ENCODE measurements at places on chromosomes 12 and 14.

DNA sequence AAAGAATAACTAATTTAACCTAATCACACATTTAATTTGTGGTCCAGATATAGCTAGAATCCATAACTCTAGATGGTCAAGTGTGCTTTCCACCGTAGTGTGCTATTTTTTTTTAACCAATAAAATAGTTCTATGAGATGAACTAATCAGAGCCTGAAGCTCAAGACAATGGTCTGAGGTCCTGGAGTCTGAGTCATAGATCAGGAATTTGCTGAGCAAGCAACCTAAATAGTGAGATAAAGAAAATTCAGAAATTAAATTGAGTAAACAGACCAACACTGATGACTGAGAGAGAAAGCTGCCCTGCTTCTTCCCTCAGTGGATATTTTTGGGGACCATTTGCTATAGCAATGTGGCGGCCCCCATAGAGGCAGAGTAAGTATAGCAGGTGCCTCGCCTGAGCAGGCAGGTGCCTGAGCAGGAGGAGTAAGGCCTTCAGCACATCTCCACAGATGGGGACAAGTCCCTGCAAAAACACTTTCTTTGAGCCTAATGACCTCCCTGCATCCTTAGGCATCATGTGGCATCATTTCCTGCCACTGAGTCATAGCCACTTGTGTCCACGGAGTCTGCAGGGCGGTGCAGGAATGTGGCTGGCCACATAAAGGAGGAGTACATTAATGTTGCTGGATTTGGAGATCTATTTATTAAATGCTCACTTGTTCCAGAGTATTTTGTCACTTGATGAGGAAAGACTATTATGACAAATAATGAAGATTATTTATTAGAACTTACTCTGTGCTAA is 13.9 kb upstream of the CLEC4E start:
- DNase-seq: no peak

DNA sequence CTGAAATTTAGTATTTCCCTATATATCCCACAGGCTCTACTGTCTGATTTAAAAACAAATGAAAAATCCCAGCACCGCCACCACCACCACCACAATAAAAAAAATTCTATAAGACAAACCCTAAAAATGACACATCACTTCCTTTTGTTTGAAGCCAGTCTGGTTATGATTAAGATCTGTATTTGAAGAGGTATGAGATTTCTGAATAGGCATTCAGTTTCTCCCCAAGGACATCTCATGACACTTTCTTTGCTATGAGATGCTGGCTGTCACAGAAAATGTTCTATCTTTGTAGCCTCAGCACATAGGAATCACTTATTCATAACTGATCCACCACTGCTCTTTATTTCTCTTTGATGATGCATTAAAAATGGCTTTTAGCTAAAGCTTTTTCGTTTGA is 1071.0 kb downstream of the SLC6A15 start:
- no peak for DNase-seq

- no peak for DNase-seq
Observed at GRCh38 chr12:69514111-69514510, 43.9 kb downstream of the FRS2 start.

GRCh38 chr14:52992236-52992870 is 41.5 kb upstream of the FERMT2 start:
- DNase-seq: no peak

DNA sequence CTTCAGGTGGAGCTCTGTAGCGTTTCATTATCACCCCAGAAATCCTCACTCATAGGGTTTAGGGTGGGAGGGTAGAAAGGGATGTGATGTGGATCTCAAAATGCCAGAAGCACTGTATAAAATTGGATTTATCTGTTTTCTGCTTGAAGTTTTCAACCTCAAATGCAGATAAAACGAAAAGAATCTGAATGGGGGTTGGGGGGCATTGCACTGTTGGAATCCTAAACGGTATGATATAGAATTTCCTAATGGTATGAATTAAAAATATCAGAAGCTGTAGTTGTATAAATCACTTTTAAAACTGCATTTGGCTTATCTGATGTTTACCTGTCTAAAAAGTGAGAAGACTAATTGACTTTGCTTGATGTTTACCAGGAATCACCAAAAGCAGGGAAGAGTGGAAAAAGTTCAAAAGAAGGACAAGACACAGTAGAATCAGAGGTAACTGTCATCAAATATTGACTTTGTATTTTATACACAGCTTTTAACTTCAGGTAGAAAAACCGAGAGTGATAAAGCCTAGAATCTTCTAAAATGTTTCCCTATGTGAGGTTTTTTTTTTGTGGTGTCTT is 1.1 kb downstream of the PPP2R5C start:
- no peak for DNase-seq

DNA sequence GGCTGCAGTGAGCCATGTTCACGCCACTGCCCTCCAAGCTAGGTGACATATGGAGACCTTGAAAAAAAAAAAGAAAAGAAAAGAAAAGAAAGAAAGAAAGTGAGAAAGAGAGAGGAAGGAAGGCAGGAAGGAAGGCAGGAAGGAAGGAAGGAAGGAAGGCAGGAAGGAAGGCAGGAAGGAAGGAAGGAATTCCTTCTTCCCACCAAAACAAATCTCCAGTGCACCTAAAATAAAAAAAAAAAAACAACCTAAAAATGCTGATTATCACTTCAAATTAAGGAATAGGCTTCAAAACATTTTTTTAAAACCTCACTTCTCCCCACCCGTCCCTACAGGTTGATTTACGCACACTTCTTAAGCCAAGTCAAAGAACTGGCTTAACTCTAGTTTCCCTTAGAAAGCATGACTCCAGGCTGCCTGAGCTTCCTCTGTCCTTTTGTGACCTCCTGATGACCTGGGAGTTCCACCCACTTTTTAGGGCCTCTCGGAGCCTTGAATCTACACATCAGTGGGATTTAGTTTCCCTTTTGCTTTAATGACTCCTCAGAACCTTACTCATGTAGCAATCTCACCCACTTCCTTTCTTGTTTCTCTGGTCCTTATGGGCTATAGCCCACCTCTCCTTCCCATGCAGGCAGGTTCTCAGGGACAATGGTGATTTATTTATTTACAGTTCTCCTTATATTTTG is 18.6 kb downstream of the DUSP6 start:
- DNase-seq: no peak

DNA sequence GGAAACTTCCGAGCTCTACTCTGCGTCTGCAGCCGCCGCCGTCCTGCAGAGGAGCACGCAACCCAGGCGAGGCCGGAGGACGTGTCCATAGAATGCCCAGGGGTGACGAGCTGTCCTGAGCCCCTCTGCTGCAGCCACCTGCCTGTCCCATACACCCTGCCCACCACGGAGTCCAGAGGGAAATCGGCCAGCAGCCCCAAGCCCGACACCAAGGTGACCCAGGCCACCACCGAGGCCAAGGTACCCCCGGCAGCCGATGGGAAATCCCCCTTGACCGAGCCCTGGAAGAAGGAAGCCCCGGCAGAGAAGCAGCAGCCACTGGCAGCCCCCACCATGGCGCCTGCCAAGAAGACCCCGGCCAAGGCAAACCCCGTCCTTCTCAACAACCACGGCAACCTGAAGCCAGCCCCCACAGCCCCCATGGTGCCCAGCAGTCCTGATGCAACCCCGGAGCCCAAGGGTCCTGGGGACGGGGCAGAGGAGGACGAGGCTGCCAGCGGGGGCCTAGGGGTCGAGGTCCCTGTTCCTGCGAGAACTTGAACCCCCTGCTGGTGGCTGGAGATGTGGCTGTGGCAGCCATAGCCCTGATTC is 128.7 kb upstream of the C14orf180 start:
- DNase-seq: peak; percentile 1

GRCh38 chr14:37036669-37037341 is 135.6 kb downstream of the SLC25A21 start:
- DNase-seq: no peak

DNA sequence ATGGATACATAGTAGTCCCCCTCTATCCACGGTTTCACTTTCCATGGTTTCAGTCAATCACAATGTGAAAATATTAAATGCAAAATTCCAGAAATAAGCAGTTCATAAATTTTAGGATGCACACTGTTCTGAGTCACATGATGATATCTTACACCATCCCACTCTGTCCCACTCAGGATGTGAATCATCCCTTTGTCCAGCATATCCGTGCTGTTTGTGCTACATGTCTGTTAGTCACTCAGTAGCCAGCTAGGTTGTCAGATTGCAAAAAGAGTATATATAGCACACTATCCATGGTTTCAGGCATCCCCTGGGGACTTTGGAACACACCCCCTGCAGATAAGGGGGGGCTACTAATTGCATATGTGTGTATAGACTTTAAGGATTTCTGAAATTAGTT is 8.1 kb upstream of the NAA30 start:
- DNase-seq: no peak

DNA sequence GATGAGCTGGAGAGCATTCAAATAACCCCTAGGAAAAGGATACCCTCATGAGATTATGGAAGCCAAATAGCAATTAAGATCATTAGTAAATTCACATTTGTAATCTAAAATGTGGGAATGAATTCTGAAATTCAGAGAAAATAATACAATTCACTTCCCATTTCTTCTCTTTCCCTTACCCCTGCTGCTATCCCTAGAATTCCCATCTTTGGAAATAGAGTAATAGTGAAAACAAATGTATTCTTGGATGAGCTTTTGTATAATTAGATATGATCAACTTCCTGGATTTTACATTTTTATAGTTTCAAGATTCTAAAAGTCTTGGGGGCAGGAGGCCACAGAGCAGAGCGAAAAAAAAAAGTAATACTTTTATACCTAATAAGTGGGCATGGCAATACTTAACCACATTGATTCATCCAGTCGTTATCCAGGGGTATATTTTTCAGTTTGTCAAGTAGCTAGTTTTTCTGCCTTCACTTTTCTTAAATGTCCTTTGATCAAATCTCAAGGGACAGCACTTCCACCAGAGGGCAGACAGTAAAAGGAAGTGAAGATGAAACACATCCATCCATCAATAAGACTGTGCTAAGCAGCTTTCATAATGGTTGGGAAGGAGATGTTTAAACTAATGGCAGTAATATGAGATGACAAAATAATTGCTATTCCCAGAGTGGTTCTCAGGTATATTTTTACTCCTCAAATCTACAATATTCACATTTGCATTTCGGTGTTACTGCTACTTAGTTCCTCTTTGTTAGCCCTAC is 401.3 kb downstream of the DIO2 start:
- no peak for DNase-seq

GRCh38 chr12:39467432-39467870 is 24.5 kb upstream of the KIF21A start:
- no peak for DNase-seq

GRCh38 chr12:66548338-66549049 is 130.4 kb downstream of the GRIP1 start:
- no peak for DNase-seq

DNA sequence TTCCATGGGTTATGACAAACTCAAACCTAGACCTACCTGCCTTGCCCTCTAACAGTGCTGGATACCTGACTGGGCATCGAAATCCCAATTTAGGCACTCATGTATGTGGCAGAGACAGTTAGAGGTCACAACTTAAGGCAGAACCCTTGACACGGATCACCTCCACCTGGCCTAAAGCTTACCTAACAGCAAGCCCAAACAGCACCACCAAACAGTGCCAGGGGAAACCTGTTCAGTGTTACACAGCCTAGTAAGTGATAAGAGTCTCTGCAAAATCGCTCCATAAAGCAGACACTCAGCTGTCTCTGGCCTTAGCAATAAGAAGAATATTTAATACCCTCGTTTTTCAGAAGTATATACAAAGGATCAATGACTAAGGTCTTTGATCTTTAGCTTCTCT is 77.8 kb downstream of the SPPL3 start:
- no peak for DNase-seq

DNA sequence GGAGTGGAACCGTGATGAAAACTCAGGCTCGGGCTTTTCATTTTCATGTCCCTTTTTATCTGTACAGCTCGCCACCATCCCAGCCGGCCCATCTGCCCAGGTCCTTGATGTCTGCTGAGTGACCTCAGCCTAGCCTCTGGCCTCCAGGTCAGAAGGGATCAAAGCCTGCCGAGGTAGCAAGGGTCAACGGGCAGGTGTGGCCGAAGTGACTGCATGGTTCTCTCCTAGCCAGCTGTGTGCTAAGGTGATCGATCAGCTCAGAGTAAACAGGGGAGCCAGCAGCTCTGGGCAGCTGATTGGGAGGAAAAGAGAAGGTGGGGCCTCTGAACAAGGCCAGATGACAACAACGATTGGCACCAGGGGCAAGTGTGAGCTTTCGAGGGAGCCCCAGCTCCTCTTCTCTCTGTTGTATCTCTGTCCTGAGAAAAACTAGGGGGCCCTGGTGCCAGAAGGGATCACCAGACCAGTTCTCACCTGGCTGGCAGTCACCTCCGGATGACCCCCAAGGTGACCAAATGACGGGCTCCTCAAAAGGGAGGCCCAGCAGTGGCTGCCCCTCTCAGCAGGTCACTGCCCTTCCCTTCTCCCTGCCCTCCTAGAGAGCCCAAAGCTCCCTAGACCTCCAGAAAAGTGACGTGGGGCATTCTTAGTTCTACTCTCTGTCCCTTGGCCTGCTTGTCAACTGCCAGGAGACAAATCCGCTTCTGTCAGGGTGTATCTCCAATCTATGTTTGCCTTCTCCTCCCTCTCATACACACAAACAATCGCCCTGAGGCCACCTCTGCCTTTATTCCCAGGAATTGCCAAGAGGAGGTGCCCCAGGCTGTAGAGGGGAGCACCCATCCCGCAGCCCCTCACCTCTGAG is 3.4 kb downstream of the SLC6A12 start:
- no peak for DNase-seq

DNA sequence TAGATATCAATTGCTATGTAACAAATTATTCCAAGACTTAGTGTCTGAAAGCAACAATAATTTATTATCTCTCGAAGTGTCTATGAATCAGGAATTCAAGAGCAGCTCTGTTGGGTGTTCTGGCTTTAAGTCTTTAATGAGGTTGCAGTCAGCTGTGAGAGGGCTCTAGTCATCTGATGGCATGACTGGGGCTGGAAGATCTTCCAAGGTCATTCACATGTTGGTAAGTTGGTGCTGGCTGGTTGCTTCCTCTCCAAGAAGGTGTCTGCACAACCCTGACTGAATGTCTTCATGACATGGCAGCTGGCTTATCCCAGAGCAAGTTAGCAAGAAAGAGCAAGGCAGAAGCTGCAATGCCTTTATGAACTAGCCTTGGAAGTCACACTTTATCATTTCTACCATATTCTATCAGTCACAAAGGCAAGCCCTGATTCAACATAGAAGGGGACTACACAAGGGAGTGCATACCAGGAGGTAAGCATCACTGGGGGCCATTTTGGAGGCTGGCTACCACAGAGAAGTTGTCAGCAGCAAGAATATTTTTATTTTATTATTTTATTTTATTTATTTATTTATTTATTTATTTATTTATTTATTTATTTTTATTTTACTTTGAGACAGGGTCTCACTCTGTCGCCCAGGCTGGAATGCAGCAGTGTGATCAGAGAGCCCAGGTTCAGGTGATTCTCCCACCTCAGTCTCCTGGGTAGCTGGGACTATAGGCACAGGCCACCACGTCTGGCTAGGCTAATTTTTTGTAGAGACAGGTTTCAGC is 7.6 kb upstream of the SLC38A2 start:
- no peak for DNase-seq

- no peak for DNase-seq
Observed at GRCh38 chr14:72318648-72319047, 386.4 kb downstream of the RGS6 start.

- no peak for DNase-seq
Observed at GRCh38 chr12:18139989-18140596, 50.1 kb upstream of the RERGL start.
